ENCODE measurements at places on chromosomes 5 and 9.

DNA sequence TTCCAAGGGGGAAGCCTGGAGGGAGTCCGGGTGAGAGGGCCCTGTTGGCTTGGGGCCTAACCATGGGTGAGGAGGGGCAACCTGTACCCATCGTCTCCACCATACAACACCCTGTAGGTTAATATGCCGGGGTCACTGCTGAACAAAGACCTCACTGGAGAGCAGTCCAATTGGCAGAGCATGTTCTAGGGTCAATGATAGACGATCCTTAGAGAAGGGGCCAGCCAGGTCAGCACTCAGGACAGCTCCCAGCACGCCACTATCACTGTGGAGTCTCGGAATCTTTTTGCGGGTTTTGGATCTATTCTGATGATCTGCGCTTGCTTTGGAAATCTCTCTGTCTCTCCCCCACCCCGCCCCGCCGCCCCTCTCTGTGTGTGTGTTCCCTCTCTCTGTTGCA lies 218.4 kb upstream of the MVB12B start:
- DNase-seq: peak; percentile 44

DNA sequence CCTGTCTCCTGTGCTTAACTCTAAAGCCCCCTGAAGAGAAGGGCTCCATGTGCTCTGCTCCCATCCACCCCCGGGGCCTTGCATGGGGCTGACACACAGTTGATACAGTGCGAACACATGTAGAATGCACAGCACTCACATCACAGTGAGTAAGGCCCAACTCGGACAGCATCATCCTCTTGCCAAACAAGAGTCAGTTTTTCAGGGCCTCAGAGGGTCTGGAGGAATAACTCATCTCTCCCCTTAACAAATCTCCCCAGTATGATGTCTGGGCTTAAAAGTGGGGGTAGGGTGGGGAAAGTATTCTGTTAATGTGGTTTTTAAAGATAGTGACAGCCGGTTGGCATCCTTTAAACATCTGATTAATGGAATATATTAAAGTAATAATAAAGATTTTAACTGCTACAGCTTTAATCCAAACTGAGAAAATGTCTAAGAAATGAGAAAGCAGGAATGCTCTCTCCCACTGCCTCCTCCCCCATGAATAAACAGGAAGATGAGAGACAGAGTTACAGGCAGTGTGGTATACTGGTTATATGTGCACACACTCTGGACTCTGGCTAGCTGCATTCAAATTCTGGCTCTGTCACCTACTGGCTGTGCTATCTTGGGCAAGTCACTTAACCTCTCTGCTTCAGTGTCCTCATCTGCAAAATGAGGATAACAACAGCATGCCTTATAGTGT lies 22.5 kb downstream of the APBA1 start:
- DNase-seq: no peak

DNA sequence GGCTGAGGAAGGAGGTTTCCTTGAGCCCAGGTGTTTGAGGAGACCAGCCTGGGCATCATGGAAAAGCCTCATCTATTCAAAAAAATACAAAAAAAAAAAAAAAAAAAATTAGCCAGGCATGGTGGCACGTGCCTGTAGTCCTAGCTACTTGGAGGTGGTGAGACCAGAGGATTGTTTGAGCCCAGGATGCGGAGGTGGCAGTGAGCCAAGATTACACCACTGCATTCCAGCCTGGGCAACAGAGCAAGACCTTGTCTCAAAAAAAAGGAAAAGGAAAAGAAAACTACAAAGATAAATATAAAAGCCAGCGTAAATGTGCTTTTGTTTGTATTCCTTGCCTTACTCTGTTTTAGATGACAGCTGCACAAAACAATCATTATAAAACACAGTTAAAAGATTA lies 2249.2 kb upstream of the C9orf72 start:
- DNase-seq: no peak

DNA sequence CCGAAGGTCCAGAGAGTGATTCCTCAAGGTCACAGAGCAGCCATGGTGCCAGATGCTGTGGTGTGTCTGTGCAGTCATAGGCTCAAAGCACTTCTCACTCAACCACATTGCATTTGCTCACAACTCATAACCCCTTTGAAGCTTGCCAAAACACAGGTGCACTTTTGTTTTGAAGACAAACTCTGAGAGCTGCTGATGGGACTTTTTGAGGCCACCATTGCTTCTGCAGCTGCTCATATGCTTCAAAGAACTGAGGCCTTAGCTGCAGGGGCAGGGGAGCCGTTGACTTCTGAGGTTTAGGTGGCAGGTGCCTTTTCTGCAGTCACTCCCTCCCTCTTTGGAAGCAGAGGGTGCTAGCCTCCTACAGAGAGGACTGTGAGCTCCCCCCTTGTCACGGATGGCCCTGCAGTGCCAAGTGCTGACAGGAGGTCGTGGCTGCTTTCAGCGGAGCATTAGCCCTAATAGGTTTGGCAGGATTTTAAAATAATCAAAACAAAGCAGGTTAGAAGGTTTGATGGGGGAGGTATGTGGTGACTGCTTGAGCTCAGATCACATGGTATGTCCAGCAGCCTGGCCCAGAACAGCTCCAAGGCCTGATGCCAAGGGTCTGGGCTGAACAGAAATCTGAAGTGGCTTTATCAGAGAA lies 232.1 kb downstream of the MAN2A1 start:
- no peak for DNase-seq

DNA sequence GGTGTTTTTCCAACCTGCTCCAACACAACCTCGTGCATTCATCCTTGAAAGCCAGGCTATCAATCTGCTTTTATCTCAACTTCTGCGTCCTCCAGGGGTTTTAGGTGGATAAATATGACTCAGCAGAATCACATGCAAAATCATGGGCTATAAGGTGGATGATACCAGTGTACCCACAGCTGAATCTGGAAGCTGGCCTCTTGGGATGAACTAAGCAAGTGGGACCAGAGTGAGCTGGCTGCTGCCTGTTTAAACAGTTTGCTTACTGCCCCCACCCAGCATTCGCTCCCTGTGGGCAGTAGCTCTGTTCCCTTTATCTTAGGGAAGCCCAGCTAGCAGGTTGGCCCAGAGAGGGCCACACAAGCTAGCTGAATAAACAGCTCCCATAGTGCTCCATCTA lies 194.0 kb downstream of the CRB2 start:
- DNase-seq: no peak

DNA sequence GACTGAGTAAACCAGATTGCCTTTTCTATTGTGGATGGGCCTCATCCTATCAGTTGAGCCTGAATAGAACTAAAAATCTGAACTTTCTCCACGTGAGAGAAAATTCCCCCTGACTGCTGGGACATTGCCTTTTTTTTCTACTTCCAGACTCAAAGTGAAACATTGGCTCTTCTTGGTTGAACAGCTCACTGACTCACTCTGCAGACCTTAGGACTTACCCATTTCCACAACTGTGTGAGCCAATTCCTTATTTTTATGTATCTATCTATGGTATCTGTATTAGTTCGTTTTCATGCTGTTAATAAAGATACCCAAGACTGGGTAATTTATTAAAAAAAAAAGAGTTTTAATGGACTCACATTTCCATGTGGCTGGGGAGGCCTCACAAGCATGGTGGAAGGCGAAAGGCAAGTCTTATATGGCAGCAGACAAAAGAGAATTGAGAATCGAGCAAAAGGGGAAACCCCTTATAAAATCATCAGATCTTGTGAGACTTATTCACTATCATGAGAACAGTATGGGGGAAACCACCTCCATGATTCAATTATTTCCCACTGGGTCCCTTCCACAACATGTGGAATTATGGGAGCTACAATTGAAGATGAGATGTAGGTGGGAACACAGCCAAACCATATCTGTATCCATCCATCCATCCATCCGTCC lies 306.7 kb upstream of the SLC24A2 start:
- DNase-seq: no peak

DNA sequence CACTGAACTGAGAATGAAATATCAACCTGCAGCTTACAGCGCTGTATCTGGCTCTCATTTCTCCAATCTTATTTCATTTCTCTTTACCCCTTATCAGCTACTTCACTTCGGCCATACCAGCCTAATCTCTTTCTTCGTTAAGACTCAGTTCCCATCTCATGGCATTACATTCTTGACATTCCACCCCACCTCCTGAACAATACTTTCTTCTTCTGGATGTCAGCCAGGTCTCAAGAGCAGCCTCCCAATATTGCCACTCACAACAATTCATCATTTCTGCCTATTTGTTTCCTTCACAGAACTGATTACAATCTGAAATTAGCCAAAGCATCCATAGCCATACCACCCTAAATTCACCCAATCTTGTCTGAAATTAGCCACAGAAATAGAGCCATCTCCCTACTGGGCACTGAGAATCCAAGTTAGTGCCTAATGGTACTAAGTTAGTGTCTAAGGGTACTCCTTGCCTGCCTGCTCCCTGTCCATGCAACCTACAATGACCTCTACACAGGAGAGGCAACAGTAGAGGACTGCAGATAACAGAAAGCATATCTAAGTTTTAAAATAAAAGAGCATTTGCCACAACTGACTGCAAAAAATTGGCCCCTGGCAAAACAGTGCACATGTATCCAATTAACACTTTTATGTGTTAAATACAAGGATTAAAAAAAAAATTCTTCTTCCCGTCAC lies 35.2 kb downstream of the SETX start:
- no peak for DNase-seq

DNA sequence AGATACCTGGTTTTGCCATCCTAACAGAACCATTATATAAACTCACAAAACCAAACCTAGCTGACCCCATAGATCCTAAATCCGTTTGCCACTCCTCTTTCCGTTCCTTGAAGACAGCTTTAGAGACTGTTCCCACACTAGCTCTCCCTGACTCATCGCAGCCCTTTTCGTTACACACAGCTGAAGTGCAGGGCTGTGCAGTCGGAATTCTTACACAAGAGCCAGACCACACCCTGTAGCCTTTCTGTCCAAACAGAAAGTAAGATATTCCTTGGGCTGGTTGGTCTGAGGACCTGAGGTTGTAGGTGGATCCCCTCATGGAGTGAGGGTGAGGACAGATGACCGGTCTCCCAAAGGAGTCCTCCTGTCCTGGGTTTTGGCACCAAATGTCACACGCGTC lies 56.7 kb upstream of the NAA35 start:
- DNase-seq: no peak

GRCh38 chr5:82352146-82352791 lies 74.1 kb upstream of the RPS23 start:
- no peak for DNase-seq

- DNase-seq: no peak
Observed at GRCh38 chr5:113807427-113807991, 294.0 kb downstream of the YTHDC2 start.

- DNase-seq: no peak
Observed at GRCh38 chr5:133341296-133341695, 271.0 kb downstream of the FSTL4 start.

DNA sequence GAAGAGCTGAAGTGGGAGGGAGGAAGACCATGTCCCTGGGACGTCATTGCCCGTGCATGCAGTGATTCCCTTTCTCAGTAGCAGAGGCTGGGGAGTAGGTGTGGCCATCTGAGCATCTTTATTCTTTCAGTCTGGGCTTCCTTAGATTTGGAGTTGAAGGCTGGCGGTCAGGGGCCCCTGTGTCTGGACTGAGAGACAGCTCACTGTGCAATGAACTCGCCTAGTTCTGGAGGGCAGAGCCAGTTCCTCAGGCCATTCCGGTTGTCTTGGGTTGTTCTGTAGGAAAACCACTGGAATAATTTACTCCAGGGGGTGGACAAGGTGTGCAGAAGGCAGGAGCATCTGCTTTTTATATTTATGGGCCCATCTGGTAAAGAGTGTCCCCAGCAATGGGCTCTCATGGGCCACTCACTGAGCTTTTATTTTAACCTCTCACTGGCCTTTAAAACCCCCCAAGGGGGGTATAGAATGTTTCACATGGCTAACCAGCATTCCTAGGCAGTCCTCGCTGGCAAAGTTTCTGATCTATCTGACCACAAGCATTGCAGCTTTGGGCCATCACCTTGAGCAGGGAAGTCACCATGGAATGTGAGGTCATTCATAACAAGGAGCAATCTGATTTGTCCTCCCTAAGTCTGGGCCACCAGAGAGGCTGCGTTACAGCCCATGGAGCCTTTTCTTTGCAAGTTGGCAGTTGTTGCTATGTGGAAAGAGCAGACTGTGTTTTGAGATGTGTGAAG lies 9.2 kb downstream of the STC2 start:
- DNase-seq: no peak

- DNase-seq: no peak
Observed at GRCh38 chr5:143924311-143924978, 112.5 kb downstream of the HMHB1 start.

DNA sequence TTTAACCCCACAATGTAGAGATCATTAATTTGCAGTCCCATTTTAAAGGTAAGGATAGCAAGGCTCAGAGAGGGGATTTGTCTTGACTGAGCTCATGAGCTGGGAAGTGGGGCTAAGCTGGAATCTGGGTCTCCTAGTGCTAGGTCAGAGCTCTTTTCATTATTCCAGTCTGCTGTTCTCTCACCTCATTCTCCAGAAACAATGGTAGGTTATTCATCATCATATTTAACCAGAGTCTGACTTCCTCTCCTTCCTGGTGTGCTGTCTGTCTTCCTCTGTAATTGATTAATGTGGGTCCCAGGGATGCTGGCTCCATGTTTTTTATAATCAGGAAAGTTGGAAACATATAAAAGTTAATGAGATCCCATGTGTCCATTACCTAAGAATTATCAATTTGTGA lies 20.6 kb downstream of the C9orf43 start:
- DNase-seq: no peak

DNA sequence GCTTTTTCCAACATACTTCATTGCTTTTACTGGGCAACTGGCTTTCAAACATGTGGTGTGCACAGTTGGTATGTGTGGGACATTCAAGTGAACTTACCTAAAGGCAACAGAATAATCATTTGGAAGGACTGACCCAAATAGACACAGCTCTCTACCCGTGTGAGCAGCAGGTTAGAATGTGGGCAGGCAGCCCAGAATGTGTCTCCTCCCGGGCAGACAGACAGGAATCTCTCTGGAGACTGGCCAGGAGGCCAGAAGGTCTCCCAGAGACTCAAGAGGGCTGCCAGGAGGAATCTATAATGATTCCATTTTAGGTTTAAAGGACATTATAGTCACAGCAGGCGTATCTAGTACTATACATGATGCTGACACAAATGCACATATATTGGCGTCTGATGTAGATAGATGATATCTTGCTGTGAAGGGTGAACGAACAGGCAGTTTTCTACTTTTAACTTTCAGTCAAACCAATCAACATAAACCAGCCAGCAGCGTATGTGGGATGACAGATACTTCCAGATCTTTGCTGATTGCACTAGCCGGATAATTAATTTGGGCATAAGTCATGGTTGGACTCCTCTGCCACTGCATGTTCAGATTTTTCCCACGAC lies 297.4 kb upstream of the ZNF608 start:
- DNase-seq: no peak

DNA sequence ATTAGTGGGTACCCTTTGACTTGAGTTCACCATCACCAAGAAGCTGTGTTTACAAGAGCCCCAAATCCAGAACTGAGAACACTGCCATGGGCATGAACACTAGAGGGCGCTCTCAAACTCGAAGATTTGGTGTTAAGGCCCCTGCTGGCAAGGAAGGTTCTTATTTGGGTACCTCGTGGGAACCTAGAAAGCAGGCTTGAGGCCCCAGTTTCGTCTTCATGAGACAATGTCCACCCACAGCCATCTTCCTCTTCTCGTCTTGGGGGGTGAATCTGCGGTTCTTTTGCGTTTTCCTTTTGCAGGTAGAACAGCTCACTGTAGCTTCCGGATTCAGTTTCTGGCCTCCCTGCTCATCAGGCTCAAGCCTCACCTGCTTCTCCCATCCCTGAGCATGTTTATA lies 184.0 kb downstream of the SEMA5A start:
- peak; percentile 32 for DNase-seq

Data from HuH-7 (cell line).